ENCODE measurements at places on chromosomes 5 and 9.
A peak's percentile ranks its signal among the peaks of the same experiment; 100 is the strongest.

DNA sequence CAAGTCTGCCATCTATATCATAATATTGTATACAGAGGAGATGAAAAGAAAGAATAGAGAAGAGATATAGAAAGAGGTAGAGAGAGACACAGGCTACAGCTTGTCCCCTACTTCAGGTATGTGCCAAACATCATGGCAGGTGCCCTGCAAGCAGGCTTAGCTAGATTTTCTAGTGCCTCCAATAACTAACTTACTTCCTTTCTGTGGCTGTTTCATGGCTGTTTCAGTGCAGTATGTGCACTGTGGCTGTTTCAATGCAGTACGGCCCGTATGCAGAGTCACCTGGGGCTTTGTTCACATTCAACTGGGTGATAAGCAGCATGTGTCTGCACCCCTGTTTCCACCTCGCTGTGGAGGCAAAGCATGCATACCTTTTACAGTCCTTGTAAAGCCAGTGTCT, 327.2 kb downstream of the NTRK2 start:
- no peak for DNase-seq

DNA sequence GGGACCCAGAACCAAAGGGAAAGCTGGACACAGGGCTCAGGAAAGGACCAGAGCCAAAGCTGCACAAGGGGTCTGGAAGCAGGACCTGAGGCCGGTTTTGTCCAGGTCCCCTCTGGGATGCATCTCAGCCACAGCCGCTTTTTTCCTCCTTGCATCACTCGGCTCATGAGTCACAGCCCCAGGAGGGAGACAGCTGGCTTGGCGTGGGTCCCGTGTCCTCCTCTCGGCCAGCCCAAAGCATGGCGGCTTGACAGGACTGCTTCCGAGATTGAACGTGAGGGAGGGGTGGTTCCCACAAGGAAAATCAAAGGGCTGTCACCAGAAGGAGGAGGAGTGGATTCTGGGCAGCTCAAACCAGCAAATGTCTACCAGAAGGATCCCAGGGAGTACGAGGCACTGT, 56.7 kb upstream of the CPLX2 start:
- no peak for DNase-seq

DNA sequence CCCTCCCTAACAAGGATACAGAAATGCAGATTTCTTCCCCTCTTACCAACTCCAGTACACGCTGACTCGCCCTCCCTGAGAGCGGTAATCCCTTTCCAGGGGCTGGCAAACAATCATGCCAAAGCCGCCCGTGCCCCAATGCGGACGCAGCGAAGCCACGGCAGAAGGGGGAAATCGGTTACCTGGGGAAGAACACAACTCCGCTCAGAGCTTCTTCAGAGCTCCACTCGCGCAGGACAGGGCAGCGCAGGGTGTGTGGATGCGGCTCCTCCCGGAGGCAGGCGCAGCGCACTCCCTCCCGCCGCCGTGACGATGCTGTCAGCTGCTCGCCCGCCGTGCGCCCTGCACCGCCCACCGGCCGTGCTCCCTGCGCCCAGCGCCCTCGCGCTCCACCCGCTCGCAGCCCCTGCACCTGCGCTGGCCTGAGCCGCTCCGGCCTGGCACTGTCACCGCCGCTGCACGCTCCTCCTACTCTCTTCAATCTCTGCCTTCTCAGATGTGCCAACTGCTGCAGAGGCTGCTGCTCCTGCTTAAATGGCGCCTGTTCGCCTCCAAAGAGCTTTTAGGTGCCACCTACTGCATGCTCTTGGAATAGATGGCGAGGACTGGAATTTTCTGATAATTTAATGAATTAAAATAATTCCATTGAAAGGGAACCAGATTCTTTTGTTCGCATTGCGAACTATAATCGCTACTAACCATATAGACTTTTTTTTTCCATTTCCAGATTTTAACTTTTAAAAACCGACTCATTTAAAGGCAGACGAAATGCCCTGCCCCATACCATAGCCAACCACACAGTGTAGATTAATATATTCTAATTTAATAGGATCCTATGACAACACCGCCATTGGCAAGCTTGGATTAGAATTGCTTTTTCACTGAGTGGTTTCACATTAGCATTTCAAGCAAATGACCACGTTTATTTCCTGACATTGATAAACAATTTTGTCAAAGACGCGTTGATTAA, at the start of gene DIRAS2:
Gene DIRAS2 (minus strand): TSS at position 255 of the 970 bp plus-strand sequence. CDS start 28,997 bp downstream, outside the sequence.
- peak; percentile 79 for DNase-seq

GRCh38 chr5:89030798-89031197, 147.8 kb upstream of the MEF2C start:
- DNase-seq = no peak

DNA sequence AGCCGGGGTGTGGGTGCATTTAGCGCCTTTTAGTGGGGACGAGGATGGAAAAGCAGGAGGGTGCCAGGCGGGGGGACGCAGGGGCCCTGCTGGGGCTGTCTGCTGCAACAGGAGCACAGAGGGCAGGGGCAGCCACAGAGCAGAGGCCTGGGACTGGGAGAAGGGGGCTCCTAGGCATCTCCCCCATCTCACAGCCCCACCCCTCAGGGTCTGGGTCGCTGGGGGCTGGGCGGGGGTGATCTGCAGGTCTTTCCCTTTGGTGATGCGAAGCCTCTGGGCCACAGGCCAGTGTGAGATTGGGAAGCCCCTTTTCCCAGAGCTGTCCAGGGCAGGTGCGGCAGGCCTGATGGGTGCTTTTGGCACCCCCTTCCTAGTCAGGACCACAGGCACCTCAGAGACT, 4.8 kb downstream of the TOR2A start:
- DNase-seq = no peak

DNA sequence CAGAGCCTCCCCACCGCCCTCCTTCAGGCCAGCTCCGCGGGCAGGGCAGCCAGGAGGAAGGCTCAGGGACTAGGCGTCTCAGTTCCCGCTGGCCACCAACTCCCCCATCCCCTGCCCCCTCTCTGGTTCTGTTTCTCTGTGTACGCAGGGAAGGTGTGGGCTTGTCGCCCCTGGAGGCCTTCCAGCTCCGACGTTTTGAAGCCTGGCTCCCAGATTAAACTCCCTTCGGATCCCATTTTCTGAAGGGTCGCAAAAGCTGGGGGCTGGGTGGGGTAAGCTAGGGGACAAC, 346 bp downstream of the ATOX1 start:
- DNase-seq = no peak

DNA sequence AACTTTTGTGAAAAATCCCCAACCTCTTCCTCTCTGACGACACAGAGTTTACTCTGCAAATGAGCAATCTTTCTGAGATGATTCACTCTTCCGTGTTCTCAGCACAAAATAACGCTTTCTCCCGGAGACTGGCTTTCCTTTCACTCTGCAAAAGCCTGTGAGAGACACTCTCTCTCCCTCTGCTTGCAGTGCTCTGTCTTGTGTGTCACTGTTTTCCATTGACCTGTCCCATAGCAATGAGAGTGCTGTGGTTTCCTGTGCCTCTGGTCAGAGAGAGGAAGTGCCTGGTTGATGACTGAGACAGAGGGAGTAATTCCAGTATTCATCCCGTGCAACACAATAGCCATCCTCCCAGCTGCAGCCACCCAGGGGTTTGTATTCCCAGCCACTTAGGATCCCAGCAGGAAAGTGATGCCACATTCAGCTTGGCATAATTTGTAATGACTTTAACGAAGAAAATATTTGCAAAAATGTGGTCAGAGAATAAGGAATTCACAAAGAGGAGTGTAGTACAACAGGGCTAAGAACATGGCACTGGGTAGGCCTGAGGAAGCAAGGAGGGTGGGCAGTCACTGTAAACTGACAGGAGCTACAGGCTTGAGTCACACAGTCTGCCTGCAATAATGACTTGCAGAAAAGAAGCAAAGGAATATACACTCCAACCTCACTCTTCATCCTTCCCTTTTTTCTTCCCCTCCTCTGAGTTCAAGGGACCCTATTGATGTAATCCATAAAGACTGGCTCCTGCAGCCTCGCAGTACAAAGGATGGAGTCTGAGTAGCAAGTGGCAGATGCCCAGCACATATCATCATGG, 463.5 kb upstream of the RGMB start:
- DNase-seq = peak; percentile 22

DNA sequence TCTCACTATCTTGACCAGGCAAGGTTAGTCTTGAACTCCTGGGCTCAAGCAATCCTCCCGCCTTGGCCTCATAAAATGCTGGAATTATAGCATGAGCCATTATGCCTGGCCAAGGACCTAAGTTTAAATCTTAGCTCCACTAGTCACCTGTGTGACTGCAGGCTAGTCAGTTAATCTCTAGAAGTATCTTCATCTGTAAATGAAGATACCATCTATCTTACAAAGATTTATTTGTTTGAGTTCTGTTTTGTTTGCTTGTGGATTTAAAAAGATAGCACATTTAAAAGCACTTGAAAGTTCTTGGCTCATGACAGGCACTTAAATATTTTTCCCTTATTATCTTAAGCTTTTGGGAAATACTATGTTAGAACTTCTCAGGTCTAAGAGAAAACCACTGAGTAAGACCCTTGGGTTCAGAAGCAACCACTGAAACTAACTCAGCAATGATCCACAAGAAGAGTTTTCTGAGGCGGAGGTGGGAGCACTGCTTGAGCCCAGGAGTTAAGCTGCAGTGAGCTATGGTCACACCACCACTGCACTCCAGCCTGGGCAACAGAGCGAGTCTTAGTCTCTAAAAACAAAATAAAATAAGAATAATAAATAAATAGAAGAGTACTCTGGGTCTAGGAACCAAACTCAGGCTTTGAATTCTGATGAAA, 19.1 kb downstream of the TMEM245 start:
- DNase-seq = no peak

DNA sequence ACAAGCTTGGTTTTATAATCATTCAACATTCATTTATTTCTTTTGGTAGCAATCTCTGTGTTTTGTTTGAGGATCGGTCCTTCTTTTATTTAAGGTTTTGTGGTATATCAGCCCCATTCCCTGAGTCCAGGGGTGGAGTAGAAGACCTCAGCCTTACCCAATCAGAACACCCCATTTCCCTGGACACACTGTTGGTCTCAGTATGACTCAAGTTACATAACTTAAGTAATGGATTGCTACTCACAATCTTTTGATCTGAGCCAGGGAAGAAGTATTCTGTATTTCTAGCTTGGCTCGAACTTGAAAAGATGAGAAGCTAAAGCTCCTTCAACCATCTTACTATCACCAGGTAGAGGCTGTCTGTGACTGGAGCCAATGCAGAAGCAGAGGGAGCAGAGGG, 175.2 kb upstream of the HAPLN1 start:
- DNase-seq = no peak

- DNase-seq = peak; percentile 9
Observed at GRCh38 chr5:43155394-43156096, 34.8 kb downstream of the ZNF131 start.

- no peak for DNase-seq
Observed at GRCh38 chr5:88226881-88227450, 41.7 kb downstream of the TMEM161B start.

- DNase-seq = no peak
Observed at GRCh38 chr5:108523360-108523759, 141.5 kb upstream of the FBXL17 start.
